SK-MEL-5 (cell line): ENCODE measurements at places on chromosomes 5 and 9.

DNA sequence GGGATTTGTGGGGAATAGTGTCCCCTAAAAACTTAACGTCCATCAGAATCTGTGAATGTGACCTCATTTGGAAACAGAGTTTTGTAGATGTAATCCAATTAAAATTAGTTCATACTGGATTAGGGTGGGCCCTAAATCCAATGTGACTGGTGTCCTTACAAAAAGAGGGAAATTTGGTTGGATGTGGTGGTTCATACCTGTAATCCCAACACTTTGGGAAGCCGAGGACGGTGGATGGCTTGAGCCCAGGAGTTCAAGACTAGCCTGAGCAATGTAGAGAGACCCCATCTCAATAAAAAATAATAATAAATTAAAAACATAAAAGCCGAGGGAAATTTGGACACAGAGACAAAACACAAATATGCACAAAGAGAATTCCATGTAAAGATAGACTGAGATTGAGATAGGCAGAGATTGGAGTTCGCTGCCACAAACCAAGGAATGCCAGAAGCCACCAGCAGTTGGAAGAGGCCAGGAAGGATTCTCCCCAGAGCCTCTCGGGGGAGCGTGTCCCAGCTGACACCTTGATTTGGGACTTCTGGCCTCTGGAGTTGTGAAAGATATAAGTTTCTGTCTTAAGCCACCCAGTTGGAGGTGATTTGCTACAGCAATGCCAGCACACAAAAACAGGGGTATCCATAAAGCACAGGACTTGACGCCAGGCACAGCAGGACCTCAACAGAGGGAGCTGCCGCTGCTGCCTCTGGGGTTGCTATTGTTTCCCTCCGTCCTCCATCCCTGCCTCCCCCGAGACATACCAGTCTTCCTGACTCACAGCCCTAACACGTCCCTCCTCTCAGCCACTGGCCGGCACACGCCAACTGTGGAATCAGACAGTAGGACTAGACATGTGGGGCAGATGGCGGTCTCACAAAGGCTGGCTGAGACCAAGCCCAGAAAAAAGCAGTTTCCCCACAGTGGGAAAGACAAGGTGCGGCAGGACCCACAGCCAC lies 73.8 kb upstream of the IL17B start:
- no peak for DNase-seq

DNA sequence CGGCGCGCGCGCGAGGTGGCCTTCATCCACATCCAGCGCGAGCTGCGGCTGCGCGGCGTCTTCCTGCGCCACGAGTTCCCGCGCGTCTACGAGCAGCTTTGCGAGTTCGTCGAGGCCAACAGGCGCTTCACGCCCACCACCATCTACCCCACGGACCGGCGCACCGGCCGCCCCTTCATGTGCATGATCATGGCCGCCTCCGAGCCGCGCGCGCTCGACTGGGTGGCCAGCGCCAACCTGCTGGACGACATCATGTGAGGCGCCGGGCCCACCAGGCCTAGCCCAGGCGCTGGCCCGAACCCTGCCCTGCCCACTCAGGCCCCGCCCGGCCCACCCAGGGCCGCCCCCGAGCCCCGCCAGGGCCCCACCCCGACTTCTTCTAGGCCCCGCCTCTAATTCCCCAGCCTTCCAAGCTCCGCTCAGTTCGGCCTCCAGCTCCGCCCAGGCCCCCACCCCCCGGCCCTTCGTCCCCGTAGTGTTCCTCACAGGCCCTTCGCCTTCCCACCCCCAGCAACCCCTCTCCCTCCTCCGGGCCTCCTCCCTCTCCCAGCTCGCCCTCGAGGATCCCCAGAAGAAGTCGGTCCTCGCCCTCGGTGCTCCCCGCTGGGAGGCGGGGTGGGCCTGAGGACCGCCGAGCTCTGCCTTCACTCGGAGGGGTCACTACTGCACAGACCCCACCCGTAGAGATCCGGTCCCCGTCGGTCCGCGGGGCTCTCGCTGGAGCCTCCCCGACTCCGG lies 2.0 kb upstream of the PHPT1 start:
- peak; percentile 50 for DNase-seq

DNA sequence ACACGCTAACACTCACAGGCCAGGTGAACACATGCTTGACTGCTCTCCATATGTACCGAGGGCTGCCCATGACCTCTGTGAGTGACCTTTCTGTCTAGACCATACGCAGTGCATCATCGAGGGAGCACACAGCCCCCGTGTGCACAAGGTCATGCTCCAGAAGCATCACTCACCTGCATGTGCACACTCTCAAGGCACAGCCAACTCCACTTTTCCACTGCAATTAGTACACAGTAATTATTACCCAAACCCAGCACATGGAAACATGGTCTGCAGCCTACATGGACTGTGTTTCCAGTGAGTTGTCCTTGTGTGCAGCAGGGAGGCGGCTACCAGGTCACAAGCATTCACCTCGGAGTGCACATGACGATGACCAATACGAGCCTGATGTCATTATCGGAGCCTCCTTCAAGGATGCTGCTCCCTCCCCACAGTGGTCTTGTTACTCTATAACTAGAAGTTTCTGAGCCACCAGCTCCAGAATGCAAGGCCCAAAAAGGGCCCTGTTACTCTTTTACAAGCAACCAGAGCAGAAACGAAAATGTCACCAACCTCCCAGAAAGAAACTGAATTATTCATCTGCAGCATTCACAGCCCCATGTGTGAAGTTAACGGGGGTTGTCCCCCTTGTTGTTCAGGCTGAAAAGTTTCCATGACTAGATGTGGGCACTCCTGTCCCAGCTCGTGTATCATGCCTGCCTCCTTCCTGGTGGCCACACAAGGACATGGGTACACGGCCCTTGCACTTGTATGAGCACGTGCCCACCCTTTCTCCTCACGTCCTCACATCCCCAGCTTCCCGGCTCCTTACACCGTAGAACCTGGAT lies 31.2 kb downstream of the SEMA4D start:
- no peak for DNase-seq

DNA sequence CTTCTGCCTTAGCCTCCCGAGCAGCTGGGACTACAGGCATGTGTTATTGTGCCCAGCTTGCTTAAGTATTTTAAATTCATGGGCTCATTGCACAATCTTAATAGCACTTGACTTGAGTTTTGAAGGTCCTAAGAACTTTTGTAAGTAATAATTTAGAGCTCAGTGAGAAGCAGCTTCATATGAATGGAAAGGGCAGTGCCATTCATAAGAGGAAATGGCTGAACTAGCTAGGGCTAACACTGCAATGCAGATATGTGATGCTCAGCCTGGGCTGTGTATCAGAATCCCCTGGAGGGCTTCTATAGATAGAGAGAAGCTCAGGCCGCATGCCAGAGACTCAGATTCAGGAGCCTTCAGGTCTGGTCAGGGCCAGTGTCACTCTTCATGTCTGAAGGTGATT lies 295.5 kb upstream of the DAP start:
- DNase-seq, result no peak

GRCh38 chr9:126671381-126671831 lies 57.7 kb downstream of the LMX1B start:
- DNase-seq, result no peak

DNA sequence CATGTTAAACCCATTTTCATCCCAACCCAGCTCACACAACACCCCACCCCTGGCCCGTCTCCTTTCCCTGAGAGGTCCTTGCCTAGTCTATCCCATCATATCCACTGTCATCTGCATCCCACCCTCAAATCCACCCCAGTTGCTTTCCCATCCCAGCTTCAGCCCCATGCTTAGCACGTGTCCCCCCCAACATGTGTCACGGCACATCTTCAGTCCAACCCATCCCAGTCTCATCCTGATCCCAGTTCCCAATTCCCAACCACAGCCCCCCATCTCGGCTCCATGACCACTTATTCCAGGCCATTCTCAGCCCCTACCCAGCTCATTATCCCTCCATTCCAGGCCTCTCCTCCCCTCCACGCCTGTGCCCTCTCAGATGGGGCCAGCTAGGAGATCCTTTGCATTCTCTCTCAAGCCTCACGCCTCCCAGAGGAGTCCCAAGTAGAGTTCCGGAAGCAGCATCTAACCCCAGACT lies 605 bp upstream of the DBN1 start:
- DNase-seq, result no peak

GRCh38 chr9:96688187-96688586 lies 33.1 kb upstream of the PRXL2C start:
- no peak for DNase-seq

- no peak for DNase-seq
These were observed 382.5 kb downstream of the MED10 start for GRCh38 chr5:5995819-5996218.

DNA sequence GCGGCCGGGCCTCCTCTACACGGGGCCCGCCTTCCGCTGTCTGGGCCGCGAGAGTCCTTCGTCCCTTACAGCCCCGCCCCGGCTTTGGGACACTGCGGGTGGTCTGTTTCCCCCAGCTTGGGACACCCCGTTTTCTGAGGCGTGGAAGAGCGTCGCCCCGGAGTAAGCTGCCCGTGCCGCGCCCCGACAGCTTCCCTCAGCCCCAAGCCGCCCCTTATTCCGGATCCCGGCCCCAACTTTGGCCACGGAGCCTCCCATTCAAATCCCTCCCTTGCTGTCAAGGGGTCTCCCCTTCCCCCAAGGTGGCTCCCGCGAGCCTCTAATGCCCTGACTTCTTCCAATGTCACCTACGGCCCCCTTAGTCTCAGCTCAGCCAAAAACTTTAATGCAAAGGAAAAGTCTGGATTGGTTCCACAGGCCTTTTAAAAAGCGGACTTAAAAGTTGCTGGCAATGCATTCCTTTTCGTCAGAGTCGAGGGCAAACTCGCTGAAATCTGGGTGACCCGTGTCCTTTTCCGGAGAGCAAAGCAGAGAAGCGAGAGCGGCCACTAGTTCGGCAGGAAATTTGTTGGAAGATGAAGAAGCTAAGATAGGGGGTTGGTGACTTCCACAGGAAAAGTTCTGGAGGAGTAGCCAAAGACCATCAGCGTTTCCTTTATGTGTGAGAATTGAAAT lies 19.8 kb downstream of the EXOSC2 start:
- peak; percentile 31 for DNase-seq

DNA sequence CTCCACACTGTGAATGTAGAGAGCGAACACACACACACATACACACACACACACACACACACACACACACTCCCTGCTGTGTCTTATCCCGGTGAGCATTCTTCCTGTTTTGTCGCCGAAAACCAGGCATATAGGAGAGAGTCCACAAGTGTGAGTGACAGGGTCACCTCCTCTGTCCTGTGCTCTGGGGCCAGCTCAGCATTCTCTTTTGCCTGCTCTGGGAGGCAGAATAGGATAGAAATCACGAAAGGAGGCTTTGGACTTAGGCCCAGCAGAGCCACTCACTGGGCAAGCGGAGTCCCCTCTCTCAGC lies 3.0 kb downstream of the LAMC3 start:
- no peak for DNase-seq

DNA sequence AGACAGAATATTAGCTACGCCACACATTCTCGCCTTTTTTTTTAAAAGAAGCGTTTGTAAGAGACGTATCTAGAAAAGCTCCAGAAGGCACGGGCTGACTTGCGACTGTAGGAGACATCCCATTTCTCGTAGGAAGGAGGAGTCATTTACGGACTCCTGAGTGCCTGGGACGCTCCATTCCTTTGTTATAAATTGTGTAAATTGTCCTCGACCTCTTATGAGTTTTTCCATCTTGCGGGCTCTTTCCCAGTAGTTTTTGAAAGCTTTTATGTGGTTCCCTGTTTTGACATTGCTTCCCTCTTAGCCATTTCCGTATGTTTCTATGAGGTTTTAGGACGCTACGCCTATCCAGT lies 1.0 kb downstream of the RABL6 start:
- no peak for DNase-seq

GRCh38 chr5:142360607-142361120 lies 35.8 kb upstream of the SPRY4 start:
- DNase-seq, result no peak

DNA sequence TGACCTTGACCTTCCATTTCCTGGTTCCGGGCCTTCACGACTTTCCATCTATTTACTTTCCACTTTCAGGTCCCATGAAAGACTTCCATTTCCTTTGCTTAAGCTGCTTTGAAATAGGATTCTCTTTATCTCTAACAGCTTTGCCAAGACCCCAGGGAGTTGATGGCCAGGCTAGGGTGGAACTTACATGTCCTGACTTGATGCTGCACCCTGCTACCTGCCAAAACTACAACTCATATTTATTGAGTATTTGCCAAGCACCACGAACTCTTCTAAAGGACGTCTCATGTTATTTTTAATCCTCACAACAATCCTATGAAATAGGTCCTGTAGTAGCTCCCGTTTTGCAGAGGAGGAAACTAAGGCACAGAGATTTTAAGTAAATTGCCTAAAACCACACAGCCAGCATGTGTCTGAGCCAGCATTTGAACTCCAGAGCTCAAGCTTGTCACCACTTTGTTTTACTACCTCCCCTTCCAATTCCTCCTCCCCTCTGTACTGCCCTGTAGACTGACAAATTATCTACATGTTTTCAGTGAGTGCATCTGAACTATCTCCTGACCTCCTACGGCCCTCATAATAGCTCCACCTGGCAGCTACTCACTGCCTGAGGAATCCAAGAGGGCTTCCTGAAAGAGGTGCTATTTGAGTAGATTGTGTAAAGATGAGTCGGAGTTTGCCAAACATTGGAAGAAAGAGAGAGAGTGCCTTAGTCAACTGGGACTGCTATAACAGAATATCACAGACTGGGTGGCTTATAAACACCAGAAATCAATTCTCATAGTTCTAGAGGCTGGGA lies 38.4 kb upstream of the SMIM23 start:
- DNase-seq, result no peak

DNA sequence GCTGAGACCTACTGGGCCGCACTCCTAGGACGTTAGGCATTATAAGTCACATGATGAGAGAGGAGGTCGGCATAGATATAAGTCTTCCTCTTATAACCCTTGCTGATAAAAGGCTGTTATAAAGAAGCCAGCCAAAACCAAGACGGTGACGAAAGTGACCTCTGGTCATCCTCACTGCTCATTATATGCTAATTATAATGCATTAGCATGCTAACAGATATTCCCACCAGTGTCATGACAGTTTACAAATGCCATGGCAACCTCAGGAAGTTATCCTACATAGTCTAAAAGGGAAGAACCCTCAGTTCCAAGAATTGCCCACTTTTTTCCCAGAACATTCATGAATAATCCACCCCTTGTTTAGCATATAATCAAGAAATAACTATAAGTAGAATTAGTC lies 222.4 kb downstream of the TLE1 start:
- no peak for DNase-seq

DNA sequence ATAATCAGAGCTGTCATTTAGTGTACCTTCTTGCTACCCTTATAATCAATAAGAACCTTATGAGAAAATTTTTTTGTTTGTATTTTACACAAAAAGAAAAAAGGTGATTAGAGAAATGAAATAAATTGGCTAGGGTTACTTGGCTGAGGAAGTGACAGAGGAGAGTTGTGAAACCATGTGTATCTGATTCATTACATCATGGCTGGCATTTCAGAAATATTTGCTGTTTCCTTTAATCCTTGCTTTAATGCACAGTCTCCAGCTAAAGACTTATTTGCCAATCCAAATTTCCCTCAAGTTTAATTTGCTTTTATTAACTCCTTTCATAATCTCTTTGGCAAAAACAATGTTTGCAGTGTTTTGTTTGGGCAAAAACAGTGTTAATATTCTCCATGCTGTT lies 543.1 kb downstream of the KIF4B start:
- DNase-seq, result no peak

- DNase-seq, result no peak
These were observed 7.6 kb downstream of the GRIN1 start for GRCh38 chr9:137146527-137146918.
